Activated CD8-positive, alpha-beta T cell treated with anti-CD3 and anti-CD28 coated beads, Interleukin-2, amount 10 ng/mL, durations not matched to agents 7 days and 5 days (primary cell): ENCODE measurements at places on chromosomes 4 and X. TPM values are rescaled to one million over a fixed set of nuclear protein-coding genes. Genes with fewer than 3 reads are reported as not detected.
A peak's percentile ranks its signal among the peaks of the same experiment; 100 is the strongest.

- no peak for DNase-seq
Measured at GRCh38 chr4:89371614-89372013, 64.0 kb upstream of the GPRIN3 start.

DNA sequence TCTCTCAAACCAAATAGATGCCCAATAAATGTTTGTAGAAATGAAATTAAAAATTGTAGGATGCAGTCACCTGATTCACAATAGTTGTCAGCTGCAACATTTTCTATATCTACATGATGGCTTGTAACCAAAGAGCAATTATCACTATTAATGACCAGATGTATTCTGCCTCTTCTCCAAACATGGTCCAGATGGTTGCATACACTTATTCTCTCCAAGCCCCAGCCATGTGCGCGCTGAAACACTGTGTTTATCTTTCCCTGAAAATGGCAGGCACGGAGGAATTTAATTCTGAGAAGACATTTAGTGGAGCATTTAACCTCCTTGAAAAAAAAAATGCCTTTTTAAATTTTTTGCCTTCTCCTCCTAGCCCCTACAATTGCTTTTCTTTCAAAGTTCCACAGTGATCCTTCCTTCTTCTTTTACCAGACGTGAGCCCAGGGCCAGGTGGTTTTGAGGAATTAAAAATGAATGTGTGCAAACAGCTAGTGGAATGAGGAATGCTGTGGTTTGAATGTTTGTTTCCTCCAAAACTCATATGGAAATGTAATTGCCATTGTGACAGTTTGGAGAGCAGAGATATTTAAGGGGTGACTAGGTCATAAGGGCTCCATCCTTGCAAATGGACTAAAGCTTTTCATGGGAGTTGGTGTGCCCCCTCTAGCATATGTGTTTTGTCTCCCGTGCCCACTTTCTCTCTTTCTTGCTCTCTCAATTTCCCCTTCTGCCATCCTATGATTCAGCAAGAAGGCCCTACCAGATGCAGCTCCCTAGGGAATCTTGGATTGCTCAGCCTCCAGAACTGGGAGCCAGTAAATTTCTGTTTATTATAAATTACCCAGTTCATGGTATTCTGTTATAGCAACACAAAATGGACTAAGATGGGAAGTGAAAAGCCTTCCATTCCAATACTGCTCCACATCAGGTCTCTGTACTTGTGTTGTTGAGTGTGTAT lies 136.0 kb downstream of the GABRB1 start:
- no peak for DNase-seq

GRCh38 chr4:78581618-78582017 lies 30.0 kb downstream of the ANXA3 start:
- DNase-seq = no peak

DNA sequence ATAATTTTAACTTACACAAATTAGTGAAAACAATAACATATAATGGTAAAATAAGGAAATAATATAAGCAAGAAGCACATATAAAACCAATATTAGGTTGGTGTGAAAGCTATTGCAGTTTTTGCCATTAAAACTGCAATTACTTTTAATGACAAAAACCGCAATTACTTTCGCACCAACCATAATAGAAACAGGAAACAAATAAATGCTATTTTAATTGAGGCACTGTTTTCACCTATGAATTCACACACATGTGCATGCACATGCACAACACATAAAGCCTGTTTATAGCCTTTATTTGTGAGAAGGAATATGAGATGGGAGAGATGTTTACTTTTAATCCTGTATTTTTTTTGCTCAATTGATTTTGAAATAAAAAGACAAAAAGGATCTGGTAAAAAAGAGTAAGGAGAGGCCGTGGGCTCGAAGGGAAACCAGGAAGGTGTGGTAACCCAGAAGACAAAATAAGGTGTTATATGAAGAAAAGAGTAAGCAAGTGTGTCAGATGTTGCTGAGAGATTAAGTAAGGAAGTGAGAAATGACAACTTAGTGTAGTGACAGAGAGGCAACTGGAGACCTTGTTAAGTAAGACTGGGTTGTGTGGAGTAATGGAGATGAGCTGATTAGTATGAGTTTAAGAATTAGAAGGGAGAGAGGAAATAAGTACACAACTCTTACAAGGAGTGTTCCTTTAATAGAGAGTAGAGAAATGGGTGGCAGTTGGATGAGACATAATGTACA lies 69.0 kb downstream of the KLHL13 start:
- DNase-seq = no peak

GRCh38 chr4:168800926-168801325 lies 209.1 kb downstream of the CBR4 start:
- DNase-seq = no peak

- DNase-seq = no peak
Measured at GRCh38 chr4:112647785-112648184, 10.8 kb downstream of the LARP7 start.

GRCh38 chr4:184331268-184331995 lies 113.8 kb upstream of the ENPP6 start:
- no peak for DNase-seq

- DNase-seq = no peak
Measured at GRCh38 chr4:188639479-188640100, 500.3 kb downstream of the TRIML1 start.

DNA sequence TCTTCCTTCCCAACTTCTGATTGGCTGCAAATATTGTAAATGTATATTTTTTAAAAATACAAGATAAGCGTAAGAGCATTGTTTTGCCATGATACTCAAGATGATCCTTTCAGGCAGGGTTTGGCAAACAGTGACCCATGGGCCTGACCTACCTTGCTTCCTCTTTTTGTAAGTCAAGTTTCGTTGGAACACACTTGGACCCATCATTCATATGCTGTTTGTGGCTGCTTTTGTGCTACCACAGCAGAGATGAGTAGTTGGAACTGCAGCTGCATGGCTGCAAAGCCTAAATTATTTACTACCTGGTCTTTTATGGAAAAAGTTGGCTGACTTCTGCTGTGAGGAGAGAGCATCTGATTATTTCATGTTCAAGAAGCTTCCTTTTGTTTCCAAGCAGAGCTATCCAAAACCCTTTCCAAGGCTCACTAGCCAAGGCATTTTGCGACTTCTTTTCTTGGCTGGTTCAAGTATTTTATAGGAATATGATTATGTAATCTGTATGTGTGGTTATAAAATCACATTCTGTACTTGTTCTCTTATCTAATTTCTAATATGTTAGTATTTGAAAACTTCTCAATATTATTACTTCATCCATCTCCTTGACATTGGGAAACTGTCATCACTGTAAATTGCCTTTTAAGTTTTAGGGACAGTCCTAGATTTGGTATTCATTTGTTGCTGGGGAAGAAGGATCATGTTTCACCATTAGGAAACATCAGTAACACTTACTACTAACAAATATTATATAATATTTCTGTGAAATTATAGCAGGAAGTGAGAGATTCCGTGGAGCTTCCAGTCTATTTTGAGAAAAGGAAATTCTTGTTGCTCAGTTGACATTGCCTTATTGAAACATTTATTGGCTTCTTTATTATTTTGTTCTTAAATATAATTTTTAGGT lies 109.2 kb downstream of the ARHGAP10 start:
- no peak for DNase-seq

DNA sequence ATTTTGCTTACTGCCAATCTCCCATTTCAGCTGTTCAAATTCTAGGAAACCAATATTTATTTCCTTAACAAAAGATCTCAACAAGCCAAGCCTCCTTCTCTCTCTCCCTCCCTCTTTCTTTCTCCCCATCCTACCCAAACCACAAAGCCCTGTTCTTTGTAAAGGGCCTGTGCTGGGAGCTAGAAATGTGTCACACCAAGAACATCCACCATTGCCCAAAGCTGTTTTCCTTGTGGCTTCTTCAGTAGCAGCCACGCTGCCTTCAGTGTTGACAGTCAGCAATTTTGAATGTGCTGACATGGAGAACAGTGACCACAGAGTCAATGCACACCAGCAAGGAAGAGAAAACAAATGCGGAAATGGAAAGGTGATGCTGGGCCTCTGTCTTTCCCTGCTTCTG lies 203.0 kb downstream of the MAML3 start:
- DNase-seq = peak; percentile 54

DNA sequence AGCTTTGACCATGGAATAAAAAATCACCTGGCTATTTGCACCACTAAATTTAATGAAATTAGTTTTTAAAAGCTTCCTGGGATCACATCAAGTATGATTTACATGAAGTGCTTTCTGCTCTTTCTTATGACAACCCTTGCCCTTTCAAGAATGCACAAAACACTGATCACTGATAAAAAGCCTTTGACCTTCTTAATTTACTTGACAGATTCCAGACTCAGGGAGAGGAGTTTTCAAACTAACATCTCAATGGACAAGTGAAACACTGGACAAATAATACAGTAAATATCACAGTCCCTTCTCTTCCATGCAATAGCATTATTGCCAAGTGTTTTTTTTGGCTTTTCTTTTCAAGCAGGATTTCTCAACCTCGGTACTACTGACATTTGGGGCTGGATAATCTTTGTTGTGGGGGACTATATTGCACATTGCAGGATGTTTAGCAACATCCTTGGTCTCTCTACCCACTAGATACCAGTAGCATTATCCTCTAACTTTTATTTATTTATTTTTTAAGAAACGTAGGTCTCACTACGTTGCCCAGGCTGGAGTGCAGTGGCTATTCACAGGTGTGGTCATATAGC lies 86.3 kb downstream of the ZNF827 start:
- DNase-seq = no peak

- DNase-seq = no peak
Measured at GRCh38 chr4:156962528-156962974, 9.0 kb downstream of the PDGFC start.

- no peak for DNase-seq
Measured at GRCh38 chr4:181018472-181018871, 1224.7 kb upstream of the TENM3 start.

- DNase-seq = no peak
Measured at GRCh38 chr4:21209860-21210259, 509.6 kb downstream of the PACRGL start.

DNA sequence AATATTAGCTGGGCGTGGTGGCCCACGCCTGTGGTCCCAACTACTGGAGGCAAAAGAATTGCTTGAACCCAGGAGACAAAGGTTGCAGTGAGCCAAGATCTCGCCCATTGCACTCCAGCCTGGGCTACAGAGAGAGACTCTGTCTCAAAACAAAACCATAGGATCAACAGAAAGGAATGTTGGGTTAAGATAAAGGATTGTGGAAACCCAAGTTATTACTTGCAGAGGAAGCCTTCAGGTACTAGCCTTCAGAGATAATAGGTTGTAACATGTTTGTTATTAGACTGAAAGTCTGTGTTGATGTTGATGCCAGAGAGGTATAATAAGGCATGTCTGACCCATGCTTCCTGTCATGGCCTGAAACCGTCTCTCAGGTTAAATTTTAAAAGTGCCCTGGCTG lies 16.9 kb downstream of the SSX5 start:
- no peak for DNase-seq

DNA sequence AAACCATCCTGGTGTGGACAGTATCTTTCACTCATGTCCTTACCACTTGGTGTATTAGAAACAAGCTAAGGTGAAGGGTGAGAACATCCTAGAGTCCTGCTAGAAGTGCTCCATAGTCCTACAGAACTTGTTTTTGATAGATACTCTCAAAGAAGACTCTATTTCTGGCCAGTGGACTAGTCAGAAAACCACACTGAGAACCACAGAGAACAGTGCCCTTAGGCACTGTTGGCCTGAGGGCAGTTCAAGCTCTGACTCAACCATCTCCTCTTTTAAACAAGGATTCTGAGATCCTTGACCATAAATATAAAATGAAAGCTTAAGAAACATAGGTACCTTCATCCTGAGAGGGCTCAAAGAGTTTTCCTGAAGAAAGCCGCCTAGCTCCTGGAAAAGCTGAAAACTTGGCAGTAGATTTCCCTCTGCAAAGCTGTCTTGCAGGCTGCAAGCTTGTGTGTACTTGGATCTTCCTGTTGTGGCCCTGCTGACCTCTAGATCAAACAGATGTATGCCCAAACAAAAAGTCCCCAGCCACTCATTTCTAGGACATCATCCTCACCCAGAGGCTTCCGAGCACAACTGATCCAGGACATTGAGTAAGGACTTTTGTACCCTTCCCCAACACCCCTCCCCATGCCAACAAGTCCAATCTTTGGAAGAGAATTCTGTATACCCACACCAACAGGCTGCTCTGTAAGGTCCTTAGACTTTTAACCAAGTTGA lies 111.6 kb upstream of the CXCL13 start:
- no peak for DNase-seq

GRCh38 chrX:7614616-7615015 lies 228.4 kb upstream of the VCX start:
- DNase-seq = no peak

DNA sequence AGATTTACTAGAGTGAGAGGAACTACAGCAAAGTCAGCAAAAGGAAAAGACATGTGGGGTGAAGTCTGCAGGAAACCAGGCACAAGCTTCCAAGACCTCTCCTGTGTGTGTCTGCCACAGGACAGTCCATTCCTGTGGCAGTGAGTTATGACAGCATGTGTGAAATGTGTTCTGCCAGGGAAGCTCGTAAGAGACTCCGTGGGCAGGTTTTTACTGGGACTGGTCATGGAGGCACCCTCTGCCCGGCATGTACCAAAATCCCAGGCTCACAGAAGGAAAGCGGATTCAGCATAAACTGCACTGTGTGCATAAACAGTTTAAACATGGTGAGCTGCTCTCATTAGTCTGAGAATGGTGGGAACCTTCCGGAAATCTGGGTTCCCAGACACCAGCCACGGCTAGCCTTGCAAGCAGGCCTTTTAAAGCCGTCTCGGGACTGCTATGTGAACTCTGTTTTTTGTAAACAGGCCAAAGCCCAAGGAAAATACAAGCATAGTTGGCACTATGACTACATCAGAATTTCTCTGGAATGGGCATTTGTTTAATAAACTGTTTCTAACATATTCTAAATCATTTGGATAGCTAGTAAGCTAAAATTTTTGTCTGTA lies 288.5 kb downstream of the TENM3 start:
- DNase-seq = no peak

GRCh38 chrX:153684467-153685155 lies 3.1 kb upstream of the SLC6A8 start:
- DNase-seq = no peak

- no peak for DNase-seq
Measured at GRCh38 chrX:22650691-22651090, 349.1 kb upstream of the DDX53 start.

Gene HS3ST1
- total RNA-seq = not detected

Gene MAP7D2
- total RNA-seq = 0.13 TPM

Gene MMRN1
- total RNA-seq = 0.47 TPM

Gene DDX53
- total RNA-seq = not detected

Gene ETDA
- total RNA-seq = not detected

Gene AR
- not detected for total RNA-seq

Gene SOWAHB
- total RNA-seq = not detected
